ENCODE measurements at places on chromosomes 2 and 18. TPM values are rescaled to one million over a fixed set of nuclear protein-coding genes. Genes with fewer than 3 reads are reported as not detected.

Gene ANKRD30B
- total RNA-seq: 0.22 TPM

Gene DCDC2C
- not detected for total RNA-seq

Gene PPP1R1C
- total RNA-seq: not detected

Gene NOP58
- total RNA-seq: 66.7 TPM

Gene CYP27A1
- total RNA-seq: 206 TPM

Gene PFN4
- not detected for total RNA-seq
